HT-29 (cell line): ENCODE measurements at places on chromosomes 16 and 17.
A peak's percentile ranks its signal among the peaks of the same experiment; 100 is the strongest.

DNA sequence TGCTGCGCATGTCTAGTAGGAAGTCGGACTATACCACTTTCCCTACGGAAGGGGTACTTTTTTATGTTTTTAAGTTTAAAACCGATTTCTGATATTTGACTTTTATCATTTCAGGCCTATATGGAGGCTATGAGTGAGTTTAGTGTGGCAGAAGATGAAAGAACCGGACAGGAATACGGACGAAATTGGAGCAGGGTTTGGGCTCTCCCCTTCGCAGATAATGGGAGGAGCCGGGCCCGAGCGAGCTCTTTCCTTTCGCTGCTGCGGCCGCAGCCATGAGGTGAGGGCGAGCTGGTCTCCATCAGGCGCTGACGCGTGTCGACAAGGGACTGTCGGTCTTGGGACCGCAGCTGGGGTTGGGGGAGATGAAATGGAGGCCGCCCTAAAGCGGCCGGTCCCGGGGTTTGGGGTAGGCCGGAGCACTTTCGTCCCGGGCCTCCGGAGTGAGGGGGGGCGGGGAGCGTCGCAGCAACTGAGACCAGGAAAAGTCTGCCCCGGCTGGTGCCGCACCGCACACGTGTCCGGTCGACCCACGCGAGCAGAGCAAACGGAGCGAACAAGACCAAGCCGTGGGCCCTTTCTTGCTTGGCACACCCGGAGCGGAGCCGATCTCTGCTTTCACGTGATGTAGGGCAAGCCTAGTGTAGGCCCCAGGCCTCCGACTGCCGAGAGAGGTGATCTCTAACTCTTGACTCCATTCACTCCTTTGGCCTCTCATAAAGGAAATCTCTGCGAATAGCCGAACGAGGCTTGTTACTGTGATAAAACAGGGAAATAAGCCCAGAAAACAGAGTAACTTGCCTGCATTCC, at the start of gene RPL19:
TSS of gene RPL19 (plus strand) at position 214 of the 810 bp plus-strand sequence. CDS start at position 276, 62 bp downstream.
- DNase-seq, result peak; percentile 37

DNA sequence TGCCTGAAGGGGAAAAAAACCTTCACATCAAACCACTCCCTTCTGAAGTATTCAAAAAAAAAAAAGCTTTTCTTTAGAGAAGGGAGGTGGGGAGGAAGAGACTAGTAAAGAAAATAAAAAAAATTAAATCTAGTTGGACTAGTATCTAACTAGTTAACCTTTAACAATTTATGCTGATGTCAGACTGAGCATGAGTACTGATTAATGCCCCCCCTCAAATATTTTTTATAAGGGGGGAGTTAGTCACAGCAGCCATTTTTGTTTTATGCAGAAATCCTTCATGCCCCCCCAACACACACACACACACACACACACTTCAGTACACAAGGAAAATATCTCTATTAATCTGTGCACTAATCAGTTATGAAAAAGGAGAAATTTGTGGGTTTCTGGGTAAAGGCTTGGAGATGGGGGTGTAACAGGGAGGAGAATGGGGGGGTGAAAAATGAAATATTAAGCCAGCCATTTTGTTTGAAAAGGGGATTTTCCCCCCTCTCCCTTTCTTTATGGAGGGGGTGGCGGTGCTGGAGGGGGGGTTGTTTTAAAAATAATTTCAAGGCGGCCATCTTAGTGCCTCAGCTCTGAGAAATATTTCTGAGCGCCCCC, 4.7 kb upstream of the CHD3 start:
- peak; percentile 16 for DNase-seq

DNA sequence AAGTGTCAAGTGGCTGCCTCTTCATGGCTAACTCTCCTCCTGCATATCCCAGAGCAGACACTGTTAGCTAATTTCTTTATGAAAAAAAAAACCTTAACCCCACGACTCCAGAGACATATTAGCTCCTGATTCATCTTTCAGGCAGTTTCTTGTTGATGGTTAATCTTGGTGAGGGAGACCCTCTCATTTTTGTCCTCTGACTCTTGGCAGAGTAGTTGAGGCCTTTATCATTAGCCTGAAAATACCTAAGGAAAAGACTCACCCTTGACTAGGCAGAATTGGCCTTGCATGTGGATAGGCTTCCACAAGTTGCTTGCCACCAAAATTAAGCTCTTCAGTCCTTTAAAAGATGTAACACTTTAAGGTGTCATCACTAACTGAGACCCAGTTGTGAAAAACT, 4.0 kb downstream of the CRYBA1 start:
- no peak for DNase-seq

DNA sequence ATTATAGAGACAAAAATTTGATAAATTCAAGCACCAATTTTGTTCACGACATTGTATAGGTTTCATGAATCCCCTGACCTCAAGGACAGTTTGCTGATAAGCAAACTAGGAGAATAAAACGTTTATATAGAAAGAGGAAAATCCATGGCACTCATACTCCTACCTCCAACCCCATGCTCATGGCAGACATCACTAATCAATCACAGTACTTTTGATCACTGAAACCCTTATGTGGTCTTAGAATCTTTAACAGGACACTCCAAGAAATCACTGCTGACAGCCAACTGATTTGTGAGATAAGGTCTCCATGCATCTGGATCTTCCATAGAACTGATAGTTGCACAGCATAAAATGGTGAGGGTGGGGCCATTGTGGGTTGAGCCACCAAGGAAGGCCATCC, 4.7 kb upstream of the NHERF1 start:
- DNase-seq, result no peak

DNA sequence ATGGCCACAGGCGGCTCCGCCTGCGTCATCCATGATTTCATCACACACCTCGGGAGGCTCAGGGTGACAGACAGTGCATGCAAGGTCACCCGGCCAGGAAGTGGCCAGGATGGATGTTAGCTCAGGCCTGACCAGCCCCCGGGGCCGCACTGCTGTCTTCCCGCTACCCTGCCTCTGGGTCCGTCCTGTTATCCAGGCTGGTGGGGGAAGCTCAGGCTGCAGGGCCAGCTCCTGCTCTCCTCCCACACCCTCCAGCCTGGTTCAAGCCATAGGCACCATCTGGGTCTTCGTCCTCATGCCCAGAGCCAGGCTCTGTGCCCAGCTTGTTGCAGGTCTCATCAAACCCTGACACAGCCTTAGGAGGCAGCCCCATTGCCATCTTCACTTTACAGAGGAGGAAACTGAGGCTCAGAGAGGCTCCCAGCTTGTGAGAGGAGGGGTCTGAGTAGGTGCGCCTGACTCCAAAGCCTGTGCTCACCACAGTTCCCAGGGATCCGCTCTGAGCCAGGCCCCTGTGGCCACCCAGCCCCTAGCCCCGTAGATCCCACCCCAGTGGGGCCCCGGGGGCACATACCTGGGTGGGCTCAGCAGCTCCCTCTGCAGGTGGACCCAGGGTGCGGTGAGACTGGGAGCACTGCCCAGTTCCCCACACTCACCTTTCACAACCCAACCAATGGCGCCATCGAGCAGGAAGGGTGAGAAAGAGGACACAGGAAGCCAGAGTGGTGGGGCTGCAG, 412 bp upstream of the ADGRG3 start:
- no peak for DNase-seq

DNA sequence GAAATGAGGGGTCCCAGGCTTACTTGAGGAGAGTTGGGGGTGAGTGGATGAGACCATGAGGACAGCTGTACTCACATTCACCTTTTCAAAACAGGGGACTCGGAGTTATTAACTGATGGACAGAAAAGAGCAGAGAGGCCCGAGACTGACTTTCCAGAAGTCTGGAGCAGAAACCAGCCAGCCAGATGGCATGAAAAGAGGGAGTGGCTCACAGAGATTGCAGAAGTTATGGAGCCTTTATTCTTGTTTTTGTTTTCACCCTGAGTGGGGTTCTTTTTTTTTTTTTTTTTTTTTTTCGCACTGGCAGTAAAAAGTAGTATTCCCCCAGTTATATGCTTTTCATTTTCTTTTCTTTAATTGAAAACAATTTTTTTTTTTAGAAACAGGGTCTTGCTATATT, 18.9 kb downstream of the TVP23A start:
- DNase-seq, result no peak

- no peak for DNase-seq
Measured at GRCh38 chr16:50269769-50270509, 3.6 kb downstream of the ADCY7 start.

DNA sequence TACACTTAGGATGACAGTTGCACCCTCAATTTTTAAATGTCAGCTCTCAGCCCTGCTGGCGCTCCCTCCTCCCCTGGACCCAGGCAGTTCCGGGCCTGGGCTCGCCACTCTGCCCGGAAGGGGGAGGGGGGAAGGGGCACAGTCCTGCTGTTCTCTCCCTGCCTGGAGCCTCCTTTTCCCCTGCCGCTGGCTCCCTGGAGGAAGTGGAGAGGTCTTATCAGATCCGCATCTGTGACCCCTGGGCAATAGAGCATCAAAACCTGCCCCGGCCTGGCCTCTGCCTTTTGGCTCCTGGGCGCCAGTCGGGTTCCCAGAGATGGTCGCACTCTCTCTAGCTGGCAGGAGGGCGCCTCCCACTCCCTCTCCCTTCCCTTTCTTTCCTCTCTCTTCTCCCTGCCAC, 149.3 kb downstream of the IRF8 start:
- DNase-seq, result no peak

DNA sequence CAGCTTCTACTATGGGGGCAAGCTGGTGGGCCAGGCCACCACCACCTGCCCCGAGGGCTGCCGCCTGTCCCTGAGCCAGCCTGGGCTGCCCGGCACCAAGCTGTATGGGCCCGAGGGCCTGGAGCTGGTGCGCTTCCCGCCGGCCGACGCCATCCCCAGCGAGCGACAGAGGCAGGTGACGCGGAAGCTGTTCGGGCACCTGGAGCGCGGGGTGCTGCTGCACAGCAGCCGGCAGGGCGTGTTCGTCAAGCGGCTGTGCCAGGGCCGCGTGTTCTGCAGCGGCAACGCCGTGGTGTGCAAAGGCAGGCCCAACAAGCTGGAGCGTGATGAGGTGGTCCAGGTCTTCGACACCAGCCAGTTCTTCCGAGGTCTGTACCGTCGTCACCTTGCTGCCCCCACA, 19.5 kb downstream of the IRF8 start:
- DNase-seq, result no peak

DNA sequence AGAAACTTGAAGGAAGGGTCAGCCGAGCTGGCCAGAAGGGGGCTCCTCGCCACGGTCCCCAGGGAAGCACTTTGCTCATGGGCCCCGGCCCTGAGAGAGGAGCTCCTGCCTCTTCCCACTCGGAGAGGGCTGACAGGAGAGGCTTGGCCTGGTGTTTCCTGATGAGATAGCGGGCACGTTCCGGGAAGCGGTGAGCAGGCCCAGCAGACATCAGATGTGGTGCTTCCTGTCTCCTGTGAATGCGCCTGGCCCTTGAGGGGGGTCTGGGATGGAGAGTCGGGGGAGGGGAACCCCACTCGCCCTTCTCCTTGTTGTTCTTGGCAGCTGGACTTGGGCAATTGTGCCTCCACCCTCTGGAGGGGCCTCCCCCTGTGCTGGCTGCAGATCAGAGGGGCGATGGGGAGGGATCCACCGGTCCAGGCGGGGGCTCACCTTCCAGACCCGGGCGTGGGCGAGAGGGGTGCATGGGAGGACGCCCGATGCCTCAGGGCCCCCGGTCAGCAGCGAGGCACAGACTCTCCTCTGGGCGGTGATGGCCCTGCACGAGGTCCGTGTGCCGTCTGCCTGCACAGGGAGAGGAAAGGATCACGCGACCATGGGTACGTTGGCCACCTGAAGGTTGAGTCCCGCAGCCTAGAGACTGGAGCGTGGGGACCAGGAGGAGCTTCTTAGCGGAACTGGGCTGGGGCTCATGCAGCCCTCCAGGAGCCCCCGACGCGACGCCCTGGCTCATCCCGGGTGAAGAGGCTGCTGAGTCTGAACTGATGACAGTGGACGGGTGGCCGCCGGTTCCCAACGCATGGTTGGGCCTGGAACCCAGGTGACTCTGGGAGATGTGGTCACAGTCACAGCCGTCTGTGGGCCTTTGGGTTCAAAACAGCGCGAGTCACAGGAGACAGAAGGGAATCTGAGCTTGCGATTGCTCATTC, 25.4 kb downstream of the METRNL start:
- no peak for DNase-seq
